ENCODE measurements at places on chromosomes 4 and X. TPM values are rescaled to one million over a fixed set of nuclear protein-coding genes. Genes with fewer than 3 reads are reported as not detected.

- DNase-seq = no peak
These were observed 129.0 kb upstream of the FAM47B start for GRCh38 chrX:34813618-34814017.

GRCh38 chrX:19745077-19745476 lies 142.3 kb downstream of the SH3KBP1 start:
- DNase-seq = no peak

GRCh38 chr4:98775672-98776071 lies 117.3 kb upstream of the TSPAN5 start:
- DNase-seq = no peak

GRCh38 chrX:31337332-31337731 lies 265.5 kb upstream of the FTHL17 start:
- no peak for DNase-seq

DNA sequence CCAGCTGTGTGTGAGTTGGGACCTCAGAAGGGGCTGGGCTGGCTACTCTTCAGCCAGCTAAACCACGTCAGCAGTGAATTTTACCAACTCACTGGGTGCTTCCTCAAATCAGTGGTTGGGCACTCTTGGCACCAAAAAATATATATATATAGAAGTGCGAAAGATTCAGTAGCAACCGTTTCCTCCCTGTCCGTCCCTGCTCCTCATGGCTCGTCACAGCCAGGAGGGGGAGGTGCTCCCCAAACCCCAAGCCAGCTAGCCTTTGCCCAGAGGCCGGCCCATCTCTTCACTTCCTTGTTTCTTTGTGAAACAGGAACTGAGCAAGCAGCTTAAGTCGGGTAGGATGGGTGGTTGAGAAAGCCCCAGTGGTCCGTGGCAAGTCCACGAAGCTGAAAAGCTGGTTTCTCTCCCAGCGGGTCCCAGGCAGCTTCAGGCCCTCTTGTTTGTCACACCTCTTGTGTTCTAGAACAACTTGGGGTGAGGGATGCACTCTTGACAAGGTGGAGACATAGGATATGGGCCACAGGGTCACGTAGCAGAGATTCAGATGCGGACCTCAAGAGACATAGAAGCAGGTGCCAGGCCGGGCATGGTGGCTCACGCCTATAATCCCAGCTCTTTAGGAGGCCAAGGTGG lies 6.8 kb upstream of the SASH3 start:
- peak; percentile 5 for DNase-seq

GRCh38 chr4:90375081-90375480 lies 247.9 kb downstream of the CCSER1 start:
- no peak for DNase-seq

DNA sequence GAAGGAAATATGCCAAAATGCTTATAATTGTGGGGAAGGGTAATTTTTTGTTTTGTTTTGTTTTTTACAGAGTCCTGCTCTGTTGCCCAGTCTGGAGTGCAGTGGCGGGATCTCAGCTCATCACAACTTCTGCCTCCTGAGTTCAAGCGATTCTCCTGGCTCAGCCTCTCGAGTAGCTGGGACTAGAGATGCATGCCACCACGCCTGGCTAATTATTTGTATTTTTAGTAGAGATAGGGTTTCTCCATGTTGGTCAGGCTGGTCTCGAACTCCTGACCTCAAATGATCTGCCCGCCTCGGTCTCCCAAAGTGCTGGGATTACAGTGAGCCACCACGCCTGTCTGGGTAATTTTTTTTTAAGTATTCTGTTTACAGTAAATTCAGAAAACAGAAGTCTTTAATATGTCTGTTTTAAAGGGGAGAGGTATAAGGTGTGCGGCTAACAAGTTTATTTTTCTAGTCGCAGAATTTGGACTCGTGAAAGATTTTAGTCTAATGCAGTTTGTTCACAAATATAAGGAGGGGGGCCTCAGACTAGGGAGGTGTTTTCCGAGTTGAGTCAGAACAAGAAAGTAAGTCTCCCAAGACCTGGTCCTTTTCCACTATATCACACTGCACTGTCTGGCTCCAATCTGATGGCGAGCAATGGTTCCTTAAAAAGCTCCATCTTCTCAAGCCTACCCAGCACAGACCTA lies 1.5 kb downstream of the ACSL1 start:
- DNase-seq = no peak

GRCh38 chr4:124684301-124684700 lies 28.2 kb downstream of the ANKRD50 start:
- DNase-seq = no peak

GRCh38 chr4:126779001-126779400 lies 853.8 kb upstream of the INTU start:
- DNase-seq = no peak

DNA sequence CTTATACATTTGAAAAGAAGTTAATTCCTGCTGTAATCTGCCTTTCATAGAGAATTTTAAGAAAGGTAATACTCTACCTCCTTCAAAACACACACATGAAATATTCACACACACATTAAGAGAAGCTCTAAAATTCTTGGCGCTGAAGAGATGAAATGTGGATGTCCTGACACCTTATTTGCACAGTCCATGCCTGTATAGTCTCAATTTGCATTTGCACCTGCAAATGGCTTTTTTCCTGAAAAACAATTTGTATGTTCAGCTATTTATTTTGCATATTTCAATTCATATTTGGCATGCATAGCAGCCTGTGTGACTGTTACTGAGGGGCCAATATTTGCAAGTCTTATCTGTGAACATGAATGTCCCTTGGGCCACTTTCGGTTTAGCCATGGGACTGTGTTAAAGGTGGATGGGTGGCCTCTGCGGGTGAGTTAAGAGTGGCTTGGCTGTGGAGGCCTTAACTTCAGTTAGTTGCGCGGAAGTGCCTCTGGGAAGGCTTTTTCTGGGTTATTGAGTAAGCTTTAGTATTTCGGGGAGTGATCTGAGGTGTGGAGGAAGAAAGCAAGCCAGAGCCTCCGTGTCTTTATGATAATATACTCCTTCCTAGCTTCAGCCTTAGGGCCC lies 443.3 kb upstream of the FAT1 start:
- DNase-seq = no peak

DNA sequence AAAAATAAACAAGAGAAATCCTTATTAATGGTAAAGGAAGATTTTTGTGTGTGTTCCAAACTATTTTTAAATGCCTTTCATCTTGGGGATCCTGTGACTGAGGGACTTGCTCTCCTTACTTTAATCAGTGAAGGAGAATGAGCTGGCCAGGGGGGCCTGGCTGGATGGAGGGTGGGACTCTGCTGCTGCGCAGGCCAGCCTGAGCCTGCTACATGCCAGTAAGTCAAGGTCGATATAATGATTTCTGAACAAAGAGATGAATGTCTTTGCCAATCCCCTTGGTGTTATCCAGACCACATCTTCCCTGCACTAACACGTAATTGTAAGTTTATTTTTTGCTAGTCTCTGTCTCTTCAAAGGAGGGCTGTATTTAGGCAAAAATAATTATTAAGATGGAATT lies 1679.2 kb upstream of the TENM3 start:
- no peak for DNase-seq

DNA sequence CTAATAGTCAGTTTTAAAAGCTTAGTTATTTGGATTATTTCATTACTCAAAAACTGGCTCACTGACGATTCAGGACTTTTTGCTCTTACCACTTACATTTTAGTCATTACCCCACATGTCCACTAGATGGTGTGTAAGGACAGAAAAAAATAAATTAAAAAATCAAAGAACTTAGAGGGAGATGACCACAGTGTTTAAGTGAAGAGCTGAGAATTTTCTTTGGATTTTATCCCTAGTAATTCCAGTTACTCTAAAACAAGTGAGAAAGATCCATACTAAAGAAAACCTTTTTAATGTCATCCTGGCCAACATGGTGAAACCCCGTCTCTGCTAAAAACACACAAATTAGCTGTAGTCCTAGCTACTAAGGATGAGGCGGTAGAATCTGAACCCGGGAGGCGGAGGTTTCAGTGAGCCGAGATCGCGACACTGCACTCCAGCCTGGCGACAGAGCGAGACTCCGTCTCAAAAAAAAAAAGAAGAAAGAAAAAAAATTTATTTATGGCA lies 26.4 kb upstream of the TMPRSS11B start:
- no peak for DNase-seq

- peak; percentile 29 for DNase-seq
These were observed 62.9 kb downstream of the ANAPC4 start for GRCh38 chr4:25439918-25440477.

GRCh38 chrX:153303276-153304262 lies 18.0 kb downstream of the PNMA6F start:
- no peak for DNase-seq

DNA sequence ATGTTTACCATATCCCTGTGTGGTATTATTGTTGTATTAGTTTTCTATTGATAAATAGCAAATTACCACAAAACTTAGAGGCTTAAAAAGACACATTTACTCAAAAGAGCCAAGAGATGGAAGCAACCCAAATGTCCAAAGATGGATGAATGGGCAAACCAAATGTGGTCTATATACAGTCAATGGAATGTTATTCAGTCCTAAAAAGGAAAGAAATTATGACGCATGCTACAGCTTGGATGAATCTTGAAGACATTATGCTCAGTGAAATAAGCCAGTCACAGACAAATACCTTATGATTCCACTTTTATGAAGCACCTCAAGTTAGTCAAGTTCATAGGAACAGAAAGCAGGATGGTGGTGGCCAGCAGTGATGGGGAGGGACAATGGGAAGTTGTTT lies 144.7 kb downstream of the QDPR start:
- DNase-seq = no peak

GRCh38 chr4:47837094-47837907 lies 566 bp downstream of the CORIN start:
- no peak for DNase-seq

DNA sequence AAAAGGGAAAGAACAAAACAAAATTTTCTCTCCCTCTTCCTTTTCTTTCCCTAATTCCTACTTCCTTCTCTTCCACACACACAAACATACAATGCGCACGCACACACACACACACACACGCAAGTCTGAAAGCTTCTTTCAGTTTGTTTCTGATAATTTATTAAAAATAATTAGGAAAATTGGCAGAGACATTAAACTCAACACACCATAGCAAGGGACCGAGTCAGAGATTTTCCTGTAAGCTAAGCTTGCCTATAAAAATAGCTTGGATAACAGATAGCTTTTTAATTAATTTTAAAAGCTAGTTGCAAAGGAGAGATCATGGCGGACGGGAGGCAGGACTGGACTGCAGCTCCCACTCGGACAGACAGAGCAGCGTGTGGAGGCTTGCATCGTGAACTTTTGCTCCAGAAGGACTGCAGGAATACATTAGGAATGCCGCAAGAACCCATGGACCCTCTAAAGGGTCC lies 92.6 kb upstream of the MAPK10 start:
- no peak for DNase-seq

- peak; percentile 60 for DNase-seq
These were observed at the start of gene OPHN1 for GRCh38 chrX:68433155-68433980. TSS of gene OPHN1 (minus strand) at chrX:68433495. CDS start at chrX:68433020, 475 bp downstream.

DNA sequence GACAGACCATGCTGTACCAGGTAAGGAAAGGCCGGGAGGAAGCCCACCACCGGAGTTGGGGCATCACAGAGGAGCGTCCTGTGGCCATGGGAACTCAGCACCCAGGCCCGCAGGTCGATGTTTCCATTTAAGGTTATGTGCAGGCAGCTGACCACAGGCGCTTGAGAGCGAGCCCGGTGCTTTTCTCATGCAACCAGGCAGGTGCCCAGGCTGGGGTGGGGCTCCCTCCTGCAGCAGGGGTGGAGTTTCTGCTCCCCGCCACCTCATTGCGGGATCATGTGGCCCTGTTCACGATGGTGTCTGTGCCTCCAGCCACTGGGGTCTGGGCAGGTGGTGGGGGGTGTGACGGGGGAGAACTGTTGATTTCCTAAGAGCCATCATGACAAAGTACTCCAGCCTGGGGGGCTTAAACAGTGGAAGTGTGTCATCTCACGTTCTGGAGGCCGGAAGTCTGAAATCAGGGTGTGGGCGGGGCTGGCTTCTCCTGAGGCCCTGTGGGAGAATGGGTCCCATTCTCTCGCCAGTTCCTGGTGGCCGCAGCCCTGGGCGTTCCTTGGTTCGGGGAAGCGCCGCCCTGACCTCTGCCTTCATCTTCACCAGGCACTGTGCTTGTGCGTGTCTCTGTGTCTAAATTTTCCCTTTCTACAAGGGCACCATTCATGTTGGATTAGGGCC lies 60.9 kb downstream of the CPZ start:
- no peak for DNase-seq

DNA sequence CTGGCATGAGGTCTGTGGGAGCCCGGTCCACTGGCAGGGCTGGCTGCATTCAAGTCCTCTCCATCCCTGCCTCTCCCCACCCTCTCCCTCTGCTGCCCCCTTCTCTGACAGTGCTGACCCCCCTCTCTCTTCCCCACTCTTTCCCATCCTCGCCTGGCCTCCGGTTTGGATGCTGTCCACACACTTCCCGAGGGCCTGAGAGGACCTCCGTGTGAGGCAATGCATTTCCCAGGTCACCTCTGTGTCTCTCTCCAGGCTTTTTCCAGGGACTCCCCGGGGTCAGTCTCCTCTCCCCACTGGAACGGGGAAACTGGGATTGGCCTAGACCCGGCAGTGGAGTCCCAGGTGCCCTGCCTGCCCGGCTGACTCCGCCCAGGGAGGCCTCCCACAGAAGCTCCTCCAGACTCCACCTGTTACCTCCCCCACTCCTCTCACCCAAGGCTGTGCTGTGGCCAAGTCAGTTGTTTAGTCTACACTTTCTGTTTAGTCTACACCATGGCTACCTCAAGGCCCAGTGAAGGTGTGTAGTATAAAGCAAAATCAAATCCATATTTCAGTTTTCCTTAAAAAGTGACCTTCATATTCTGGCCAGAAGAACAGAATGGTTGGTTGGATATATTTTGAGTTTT lies 146.8 kb downstream of the PTTG2 start:
- no peak for DNase-seq

GRCh38 chr4:42843694-42844093 lies 48.8 kb upstream of the GRXCR1 start:
- no peak for DNase-seq

DNA sequence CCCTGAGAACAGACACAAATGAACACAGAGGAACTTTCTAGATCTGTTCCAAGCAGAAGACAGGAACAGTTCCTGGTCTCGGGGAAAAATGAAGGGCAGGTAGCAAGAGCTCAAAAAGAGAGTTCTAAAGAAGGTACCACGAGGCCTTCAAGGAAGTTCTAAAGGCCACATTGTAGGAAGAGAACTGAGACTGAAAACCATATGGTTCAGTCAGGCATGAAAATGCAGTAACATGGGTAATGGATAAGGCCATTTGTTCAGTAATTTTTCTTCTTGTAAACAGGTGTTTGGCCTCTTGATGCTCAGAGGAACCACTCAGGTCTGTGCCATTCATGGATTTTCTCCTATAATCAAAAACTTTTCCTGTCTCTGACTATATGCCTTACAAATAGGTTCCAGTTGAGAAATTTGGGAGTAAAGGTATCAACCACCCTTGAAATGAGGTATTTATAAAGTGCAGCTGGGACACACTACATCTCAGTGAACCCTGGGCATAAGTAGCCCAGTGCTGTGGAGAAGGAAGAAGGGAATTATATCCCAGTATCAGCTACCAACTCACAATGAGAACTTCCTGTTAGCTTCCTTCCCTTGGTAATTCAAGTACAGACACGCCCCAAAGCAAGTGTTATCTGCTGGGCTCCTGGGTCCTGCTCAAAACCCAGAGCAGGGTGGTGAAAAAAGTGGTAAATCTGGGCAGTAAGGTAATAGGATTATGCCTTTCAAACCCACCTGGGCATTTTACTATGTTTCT lies 277.9 kb downstream of the KLHL13 start:
- no peak for DNase-seq

GRCh38 chrX:3639236-3639635 lies 74.2 kb downstream of the PRKX start:
- no peak for DNase-seq

Gene MXRA5
- total RNA-seq = 1.7 TPM
